Cardiac fibroblast (primary cell): ENCODE measurements at places on chromosomes 7 and 10.
A peak's percentile ranks its signal among the peaks of the same experiment; 100 is the strongest.

DNA sequence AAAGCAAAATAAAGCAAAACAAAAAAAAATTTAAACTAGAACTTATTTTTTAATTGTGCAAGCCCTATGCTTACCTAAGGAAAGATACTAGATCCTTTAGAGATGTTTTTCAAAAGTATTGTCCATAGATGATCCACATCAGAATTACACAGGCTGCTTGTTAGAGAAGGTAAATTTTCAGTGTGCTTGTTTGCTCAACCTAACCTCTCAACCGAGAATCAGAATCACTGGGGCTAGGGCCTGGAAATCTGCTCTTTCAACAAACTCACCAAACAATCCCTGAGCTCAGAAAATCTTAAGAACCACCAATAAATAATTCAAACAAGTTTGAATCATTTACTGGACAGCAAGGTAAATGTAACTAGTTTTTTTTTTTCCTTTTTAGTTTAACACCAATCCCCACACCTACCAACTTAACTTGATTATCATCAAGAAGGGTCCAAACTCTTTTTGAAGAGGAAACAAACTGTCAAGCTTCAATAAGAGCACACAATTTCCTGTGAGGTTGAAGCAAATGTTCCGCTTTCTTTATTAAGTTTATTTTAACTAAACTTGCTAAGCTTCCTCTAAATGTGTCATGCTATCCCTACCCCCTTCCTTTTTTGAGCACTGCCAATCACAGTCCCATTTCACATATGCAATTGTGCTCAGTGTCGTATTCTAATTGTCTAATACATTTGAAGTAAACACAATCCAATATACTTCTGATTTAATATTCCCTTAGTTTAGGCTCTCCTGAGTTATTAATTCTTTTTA lies 7.4 kb upstream of the TSPAN33 start:
- no peak for DNase-seq

DNA sequence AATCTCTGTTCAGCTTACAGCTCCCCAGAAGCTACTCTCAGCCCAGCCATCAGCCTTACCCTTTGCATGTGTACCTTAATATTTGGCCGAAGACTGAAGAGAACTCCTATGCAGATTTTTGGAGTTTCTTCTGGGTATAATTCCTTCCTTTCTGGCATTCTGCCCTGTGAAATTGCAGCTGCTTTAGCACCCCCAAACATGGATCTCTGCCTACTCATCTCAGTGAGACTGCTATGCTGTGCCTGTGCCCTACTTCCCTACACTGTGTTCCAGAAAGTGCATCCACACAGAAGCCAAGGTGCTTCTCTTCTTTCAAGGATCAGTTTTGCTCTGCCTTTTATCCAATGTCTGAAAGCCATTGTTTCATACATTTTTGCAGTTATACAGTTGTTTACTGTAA lies 81.6 kb downstream of the NPY start:
- no peak for DNase-seq

GRCh38 chr7:20085086-20085485 lies 132.1 kb downstream of the MACC1 start:
- DNase-seq, result peak; percentile 19

DNA sequence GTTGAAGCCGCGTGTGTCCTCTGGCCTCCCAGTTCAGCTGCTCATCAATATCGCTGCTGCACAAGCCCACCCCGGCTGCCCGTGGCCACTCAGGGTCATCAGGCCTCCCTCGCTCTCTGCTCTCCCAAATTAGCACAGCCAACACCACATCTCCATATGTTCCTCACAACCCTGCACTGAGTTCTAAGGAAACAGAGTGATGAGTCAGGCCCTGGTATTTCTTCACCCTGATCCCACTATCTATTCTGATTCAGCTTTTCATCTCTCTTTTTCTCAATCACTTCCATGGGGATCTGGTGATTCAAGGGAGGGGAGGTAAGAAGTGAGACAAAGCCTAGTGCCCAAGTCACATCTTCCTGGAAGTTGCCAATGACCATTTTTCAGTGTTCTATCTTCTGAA lies 23.8 kb downstream of the CYTH3 start:
- peak; percentile 88 for DNase-seq

- DNase-seq, result no peak
These were observed 111.6 kb downstream of the MAGI2 start for GRCh38 chr7:79341902-79342301.

DNA sequence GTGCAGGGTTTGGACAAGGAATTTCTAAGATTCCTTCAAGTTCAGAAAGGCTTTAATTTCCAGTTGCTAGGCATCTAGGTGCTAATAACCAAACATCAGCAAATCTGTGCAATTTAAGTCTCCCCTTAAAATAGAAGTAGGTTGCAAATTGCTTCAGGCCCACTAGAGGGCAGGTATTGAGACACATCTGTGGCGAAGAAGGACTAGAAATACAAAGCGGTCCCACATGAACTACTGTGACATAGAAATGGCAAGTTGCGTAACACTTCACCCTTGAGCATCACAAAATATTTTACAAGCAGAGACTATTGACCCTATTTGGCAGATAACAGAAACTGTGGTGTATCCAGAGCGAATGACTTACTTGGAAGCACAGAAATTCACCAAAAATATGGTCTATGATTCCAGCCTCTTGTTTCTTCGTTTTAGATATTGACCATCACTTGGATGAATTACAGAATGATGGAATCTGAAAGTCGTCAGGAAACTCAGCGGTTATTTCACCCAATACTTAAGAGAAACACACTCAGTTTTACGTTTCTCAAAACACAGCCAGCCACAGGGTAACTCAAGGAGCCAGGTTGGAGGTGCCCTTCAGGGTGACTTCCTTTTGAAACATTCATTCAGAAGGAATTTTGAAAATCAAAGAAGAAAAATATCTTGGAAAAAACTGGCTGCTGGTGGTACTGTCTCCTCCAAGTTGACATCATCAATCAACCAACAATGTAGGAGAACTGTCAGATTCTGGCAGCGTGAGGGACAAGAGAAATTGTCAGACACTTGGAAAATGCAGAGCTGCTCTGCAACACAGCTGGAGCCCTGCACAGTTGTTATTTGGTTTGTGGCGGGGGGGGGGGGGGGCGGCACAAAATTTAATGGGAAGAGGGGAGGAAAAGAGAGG lies 256.3 kb upstream of the MINDY3 start:
- peak; percentile 32 for DNase-seq

- DNase-seq, result no peak
These were observed 162.7 kb downstream of the PFKFB3 start for GRCh38 chr10:6365384-6365783.

DNA sequence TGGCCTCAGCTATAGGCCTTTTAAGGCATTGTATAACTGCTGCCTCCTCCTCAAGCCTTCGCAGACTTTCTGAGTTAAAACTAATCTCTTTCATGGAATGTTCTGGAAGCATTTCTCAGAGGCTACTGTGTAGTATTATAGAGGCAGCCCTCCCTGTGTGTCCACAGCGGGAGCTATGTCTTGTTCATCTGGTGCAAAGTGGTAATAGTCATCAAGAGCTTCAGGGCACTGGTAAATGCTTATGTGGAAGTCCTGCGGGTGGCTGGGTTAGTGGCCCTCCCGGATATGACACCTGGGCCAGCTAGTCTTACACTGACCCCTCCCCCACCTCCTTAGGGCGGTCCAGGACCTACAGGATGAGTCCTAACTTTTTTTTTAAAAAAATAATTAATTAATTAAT lies 2.2 kb upstream of the ABHD11 start:
- DNase-seq, result no peak

GRCh38 chr7:132347858-132348257 lies 228.4 kb downstream of the PLXNA4 start:
- no peak for DNase-seq

- no peak for DNase-seq
These were observed 171.1 kb downstream of the ADRA2A start for GRCh38 chr10:111247781-111248389.

GRCh38 chr10:115827231-115828009 lies 445.6 kb downstream of the GFRA1 start:
- peak; percentile 28 for DNase-seq

- no peak for DNase-seq
These were observed 163.3 kb downstream of the MAD1L1 start for GRCh38 chr7:2069472-2069860.

GRCh38 chr7:44796504-44797328 lies at the start of gene PPIA:
PPIA (plus strand) TSS chr7:44796681; CDS start chr7:44796725, 44 bp downstream.
- peak; percentile 99 for DNase-seq

GRCh38 chr7:142603870-142604448 lies 145.3 kb upstream of the PRSS1 start:
- DNase-seq, result peak; percentile 80

DNA sequence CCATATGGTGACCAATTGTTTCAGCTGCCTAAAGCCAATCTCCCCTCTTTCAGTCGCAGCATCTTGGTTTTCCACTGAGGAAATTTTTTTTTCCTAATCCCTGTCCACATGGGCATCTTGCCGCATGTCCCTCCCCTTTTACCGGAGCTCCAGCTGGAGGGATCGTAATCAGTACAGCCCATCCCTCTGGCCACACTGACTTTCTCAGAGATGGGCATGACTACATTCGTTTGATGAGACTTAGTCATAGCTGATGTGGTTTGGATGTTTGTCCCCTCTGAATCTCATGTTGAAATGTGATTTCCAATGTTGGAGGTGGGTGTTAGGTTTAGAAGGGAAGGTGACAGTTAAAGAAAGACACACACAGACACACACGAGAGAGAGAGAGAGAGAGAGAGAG lies 186.8 kb upstream of the CXCL12 start:
- no peak for DNase-seq

DNA sequence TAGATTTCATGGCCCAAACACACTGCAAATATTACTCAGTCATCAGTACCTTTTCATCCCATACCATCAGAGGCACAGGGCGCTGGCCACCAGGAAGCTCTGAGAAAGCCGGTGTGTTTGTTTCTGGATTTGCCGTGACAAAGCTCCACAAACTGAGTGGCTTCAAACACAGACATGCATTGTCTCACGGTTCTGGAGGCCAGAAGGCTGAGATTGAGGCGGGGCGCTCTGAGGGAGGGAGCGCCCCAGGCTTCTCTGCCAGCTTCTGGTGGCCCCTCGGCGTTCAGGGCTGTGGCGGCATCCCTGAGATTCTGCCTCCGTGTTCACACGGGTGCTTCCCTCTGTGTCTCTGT lies 3.7 kb upstream of the TTYH3 start:
- no peak for DNase-seq

DNA sequence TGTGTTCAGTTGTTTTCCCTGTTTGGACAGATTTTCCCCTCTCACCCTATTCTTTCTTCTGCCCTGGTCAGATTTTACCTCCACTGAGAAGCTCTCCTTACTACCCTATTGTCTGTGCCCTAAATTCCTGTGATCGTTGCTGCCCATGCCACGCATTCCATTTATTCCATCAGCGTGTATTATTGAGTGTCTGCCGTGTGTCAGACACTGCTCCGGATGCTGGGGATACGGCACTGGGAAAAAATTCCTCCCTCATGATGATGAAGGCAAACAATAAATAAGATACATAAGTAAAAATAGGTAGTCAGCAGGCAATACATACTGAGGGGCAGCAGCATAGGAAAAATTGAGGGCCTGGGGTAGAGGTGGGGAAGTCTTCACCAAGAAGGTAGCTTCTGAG lies 86.8 kb downstream of the FANK1 start:
- no peak for DNase-seq

DNA sequence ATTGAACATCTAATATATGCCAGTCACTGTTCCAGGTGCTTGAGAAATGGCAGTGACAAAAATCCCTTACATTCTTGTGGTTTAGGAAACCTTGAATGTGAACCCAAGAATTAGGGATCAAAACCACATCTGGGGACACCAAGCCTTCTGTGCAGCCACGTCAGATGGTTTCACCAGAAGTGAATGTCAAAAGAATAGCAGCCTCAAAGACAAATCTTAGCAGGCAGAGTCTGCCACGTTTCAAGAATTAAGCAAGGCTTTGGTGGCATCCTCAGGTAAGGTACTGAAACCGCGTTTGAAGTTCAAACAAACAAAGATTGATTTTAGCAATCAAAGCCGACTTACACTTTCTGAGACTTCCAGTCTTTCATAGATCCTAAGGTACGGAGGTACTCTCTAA lies 225.5 kb upstream of the GNAI1 start:
- no peak for DNase-seq

DNA sequence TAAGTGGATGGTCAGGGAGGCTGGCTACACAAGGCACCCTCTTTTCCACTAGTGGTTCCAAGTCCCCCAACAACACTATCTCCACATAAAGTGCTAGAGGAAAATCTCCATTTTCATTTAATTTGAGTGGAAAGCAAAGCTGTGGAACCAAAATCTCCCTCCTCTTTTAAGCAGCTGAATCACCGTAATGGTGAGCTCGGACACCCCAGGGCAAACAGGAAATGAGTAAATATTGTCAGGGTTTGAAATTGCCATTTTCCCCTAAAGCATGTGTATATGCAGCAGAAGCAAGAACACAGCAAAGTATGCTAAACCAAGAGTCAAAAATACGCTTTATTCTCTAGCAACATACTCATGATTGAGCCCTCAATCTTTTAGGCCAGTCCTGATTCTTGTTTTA lies 143.7 kb downstream of the GPAM start:
- DNase-seq, result no peak

DNA sequence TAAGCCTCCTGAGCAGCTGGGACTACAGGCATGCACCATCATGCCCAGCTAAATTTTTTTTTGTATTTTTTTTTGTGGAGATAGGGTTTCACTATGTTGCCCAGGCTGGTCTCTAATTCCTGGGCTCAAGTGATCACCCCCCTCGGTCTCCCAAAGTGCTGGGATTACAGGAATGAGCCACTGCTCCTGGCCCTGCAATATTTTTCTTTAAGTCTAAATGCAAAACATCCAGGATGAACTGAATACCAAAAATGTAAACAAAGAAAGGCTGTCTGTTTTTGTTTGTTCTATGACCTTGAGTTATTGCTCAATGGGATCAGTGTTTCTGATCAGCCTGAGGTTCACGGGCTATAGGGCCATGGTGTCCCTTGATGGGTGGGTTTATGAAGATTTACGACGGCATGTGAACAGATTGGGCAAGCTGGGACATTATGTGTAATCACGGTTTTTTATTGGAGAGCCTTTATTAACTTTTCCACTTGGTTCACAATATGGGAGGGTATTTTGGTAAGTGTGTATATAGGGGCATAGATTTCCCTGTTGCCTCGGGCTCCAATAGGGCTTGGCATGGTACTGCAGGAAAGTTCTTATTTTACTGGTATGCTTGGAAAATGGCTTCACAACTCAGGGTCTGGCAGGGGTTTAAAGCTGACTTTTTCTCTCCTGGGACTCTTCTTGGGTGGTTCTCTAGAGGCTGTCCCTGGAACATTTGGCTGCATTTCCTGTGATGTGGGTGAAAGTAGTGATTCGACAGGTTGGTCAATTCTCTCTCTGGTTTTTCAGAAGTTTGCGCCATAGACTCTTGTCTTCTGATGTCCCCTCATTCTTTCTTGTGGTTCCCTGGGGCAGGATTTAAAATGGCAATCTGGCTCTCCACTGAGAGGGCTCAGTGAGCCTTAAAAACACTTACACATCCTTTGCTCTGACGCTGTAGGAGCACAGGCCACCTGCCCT lies 41.6 kb downstream of the MRPS33 start:
- no peak for DNase-seq
